ENCODE measurements at places on chromosomes 7 and 10.

GRCh38 chr7:105585850-105586500 is 4.7 kb upstream of the EFCAB10 start:
- DNase-seq = no peak

DNA sequence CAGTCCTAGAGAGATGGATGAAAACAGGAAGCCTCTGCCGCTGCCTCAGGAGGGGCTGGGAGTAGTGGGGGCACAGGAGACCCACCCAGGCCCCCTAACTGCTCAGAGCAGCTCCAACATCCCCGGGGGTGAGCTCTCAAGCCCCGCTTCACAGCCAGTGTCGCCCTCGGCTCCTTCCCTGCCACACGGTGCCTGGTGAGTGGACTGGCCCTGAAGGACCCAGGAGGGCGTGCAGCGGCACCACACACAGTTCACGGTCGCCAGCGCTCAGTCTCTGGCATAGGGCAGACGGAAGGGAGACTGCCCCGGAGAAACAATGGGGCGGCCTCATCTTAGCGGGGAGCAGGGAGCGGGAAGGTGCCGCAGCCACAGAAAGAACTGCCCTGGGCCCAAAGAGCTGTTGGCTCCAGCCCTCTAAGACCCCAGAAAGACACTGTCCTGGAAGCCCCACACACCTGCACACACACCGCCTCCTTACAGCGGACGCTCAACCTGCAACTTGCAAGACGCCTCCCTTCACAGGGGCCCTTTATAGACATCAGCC is 1.2 kb downstream of the CLDN15 start:
- DNase-seq = no peak

DNA sequence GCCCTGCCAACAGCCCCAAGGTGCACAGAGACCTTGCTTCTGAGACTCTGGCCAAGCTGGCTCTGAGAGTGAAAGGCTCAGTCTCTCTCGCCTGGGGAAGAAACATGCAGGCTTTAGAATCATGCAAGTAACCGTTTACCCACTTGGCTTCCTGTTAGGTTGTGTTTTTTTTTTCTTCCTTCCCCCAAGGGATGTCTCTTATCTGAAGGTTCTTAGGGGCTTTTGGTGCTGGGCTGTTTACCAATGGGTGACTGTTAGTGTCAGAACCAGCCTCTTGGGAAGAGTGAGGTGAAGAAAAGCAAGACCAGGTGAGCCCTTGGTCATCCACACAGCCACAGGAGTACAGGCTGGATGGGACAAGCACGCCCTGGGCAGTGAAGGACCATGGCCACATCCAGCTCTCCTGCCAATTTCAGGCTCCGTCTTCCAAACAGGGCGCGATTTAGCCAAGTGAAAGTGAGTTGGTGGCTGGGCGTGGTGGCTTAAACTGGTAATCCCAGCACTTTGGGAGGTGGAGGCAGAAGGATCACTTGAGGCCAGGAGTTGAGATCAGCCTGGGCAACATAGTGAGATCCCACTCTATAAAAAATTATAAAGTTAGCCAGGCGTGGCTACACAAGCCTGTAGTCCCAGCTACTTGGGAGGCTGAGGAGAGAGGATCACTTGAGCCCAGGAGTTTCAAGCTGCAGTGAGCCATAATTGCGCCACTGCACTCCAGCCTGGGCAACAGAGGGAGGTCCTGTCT is 76.3 kb upstream of the CUX1 start:
- no peak for DNase-seq

GRCh38 chr10:32951111-32951510 is 6.9 kb downstream of the ITGB1 start:
- no peak for DNase-seq

- no peak for DNase-seq
Measured at GRCh38 chr10:48609441-48609840, 4.6 kb upstream of the ARHGAP22 start.

- DNase-seq = peak; percentile 6
Measured at GRCh38 chr10:46549171-46550075, 7.0 kb downstream of the GPRIN2 start.

DNA sequence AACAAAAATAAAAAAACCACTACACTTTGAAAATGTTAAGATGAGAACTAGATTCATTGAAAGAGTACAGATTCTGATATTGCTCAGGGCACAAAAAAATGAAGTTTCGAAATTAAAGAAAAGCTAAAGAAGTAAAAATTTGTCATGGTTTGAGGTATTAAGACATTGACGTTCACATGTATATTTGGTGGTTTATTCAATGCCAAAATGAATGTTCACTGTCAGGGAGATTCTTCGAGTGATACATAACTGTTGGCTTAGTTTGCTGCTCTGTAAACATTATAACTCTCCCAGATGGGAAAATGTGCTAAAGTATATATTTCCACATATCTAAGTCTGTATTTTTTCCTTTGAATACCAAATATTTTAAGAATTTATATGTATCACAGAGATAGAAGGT is 345.0 kb downstream of the SEMA3D start:
- DNase-seq = no peak

- DNase-seq = peak; percentile 81
Measured at GRCh38 chr10:33484787-33485186, 150.3 kb upstream of the NRP1 start.

DNA sequence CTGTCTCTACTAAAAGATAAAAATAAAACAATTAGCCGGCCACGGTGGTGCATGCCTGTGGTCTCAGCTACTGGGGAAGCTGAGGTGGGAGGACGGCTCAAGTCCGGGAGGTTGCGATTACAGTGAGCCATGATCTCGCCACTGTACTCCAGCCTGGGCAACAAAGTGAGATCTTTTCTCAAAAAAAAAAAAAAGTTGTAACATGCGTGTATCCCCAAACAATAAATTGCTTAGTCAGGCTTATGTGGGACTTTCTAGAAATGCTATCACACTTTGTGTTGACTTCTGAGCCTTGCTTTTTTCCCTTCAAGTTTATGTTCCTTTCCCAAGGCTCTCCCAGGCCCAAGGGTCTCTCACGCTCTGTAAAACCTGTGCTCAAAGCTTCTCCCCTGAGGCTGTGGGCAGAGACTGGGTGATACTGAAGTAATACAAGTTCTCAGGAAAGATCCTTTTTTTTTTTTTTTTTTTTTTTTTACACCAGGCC is 88.0 kb upstream of the TNS3 start:
- no peak for DNase-seq

- no peak for DNase-seq
Measured at GRCh38 chr10:3229815-3230214, 57.2 kb upstream of the PITRM1 start.

GRCh38 chr7:66921918-66922486 is 977 bp downstream of the TMEM248 start:
- DNase-seq = no peak

GRCh38 chr7:86784765-86785164 is 141.1 kb downstream of the GRM3 start:
- no peak for DNase-seq

DNA sequence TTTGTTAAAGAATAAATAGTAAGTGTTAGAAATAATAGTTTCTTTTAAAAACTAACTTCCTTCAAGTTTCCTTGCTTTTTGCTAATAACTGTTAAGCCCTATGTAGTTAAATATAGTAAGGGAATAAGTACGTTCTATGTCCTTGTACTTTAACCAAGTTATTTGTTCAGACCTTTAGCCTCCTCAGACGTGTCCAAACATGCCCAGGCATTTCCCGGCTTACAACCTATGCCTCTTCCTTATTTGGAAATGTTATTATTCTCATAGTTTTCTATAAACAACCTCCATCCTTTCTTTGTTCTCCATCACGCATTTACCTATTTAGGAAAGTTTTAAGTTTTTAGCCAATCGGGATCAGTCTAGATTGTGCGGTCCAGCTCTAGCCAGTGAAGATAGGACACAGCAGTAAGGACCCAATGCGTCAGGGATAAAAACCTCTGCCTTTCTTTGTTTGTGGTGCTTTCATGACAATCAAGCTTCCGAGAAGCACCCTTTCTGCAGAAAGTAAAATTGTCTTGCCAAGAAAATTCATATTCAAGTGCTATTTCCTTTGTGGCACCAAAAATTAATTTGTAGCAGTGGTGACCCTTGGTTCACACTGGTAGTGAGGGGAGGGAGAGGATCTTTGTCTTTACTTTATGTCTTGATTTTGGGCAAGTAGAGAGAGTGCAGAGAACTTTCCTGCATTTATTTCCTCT is 851.3 kb upstream of the POM121L12 start:
- DNase-seq = peak; percentile 22

DNA sequence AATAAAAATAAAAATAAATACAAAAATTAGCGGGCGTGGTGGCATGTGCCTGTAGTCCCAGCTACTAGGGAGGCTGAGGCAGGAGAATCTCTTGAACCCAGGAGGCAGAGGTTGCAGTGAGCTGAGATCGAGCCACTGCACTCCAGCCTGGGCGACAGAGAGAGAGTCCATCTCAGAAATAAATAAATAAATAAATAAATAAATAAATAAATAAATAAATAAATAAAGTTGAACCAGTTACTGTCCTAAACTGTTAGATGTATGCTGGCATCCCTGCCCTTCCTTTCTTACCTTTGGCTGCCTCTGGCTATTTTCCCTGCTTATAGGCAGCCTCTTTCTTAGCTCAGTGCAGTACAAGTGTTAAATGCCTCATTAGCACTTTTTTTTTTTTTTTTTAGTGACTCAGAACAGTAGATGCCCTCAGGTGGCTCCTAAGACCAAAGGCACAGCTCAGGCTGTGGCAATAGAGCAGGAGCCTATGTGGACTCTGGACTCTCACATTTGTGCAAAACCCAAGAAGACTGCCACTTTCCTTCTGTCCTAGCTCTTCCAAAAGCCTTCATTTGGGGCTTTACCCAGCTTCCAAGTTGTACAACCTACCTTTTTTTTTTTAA is 30.6 kb upstream of the CABCOCO1 start:
- DNase-seq = no peak

Measured in HAP-1 (cell line).